ENCODE measurements at places on chromosomes 11 and 22. TPM values are rescaled to one million over a fixed set of nuclear protein-coding genes. Genes with fewer than 3 reads are reported as not detected.

Gene PPP6R2
- 44.0 TPM for total RNA-seq

Gene TUBA8
- total RNA-seq: 1.7 TPM

Gene LUZP2
- total RNA-seq: not detected

Gene OR8H2
- total RNA-seq: not detected

Gene CNGA4
- not detected for total RNA-seq

Gene SCGB1D1
- not detected for total RNA-seq

Gene ENDOD1
- 34.3 TPM for total RNA-seq

Gene RNF141
- 15.4 TPM for total RNA-seq

Gene BDNF
- total RNA-seq: not detected

Gene H19
- total RNA-seq: not detected

Gene MS4A8
- not detected for total RNA-seq

Data from activated CD4-positive, alpha-beta T cell treated with anti-CD3 and anti-CD28 coated beads, Interleukin-2, amount 10 ng/mL, durations not matched to agents 24 days and 14 days (primary cell).